ENCODE measurements at places on chromosomes 6 and 20. TPM values are rescaled to one million over a fixed set of nuclear protein-coding genes. Genes with fewer than 3 reads are reported as not detected.

DCBLD1 gene
- total RNA-seq: 20.8 TPM

CDH4 gene
- 0.93 TPM for total RNA-seq

DNA sequence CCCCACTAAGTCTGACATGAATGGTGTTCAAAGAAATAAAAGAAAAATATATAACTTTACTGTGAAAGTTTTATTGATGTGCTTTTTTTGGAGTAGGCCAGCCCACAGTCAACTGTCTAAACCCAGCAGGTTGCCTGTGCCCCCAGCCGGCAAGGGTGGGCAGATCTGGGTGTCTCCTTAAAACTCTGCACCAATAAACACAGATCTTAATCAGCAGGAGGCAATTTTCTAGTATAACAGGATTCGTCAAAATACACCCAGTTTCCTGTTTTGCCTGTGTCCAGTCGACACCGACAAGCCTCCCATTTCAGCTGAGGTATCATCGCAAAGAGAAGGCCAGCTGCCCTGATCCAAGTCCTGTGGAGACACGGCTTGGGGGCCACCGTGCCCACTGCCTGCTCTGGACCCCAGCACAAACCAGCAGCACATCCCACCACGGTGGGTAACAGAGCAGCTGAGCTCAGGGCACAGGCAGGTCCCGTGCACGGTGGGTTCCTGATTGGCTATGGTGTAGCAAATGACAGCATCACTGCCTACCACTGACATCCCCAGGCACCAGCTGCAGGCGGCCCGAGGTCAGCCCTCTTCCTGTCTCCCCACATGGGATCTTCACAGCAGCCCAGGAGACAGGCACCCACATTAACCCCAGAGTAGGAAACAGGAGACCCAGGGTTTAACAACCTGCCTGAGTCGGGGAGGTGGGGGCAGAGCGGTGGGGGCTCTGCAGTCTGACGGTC lies 15.7 kb downstream of the BMP7 start:
- no peaks in the 10 kb centered on the region for H3K4me1 ChIP-seq
- no peaks in the 10 kb centered on the region for H3K27me3 ChIP-seq
- H3K4me3 ChIP-seq: no peak overlapping the region
- no peak for DNase-seq
- no peak overlapping the region for H3K27ac ChIP-seq

GRCh38 chr20:52231230-52231746 lies 39.7 kb upstream of the ZFP64 start:
- no peak overlapping the region for H3K27ac ChIP-seq
- no peaks in the 10 kb centered on the region for H3K4me1 ChIP-seq
- no peak for DNase-seq

BPIFB1 gene
- total RNA-seq: 0.23 TPM

RBM24 gene
- total RNA-seq: 0.47 TPM

- no peak for DNase-seq
- peaks cover 5% of the 10 kb centered on the region for H3K4me1 ChIP-seq
- H3K4me3 ChIP-seq: no peak overlapping the region
Observed at GRCh38 chr20:6160736-6161135, 37.9 kb upstream of the FERMT1 start.

PDE7B gene
- 1.3 TPM for total RNA-seq

CRISP2 gene
- total RNA-seq: not detected

DNA sequence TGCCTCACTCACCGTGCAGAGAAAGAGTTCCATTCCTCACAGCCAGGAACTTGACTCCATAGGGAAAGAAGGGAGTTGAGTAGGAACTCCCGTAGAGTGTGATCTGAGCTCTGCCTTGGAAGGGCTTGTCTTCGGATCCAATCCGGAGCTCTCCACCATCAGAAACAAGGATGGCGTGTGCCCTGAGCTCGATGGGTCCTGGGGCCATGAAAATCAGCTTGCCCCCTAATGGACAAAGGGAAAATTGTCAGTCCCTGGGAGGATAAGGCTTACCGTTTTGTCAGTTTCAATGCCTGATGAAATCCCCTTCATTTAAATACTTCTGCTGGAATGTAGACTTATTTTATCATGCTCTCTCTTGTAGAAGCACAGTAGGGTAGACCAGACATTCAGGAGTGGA lies 153.3 kb downstream of the PKHD1 start:
- DNase-seq: no peak
- no peaks in the 10 kb centered on the region for H3K27me3 ChIP-seq
- H3K4me3 ChIP-seq: no peak overlapping the region
- H3K27ac ChIP-seq: no peak overlapping the region

TOX2 gene
- 14.5 TPM for total RNA-seq

DNA sequence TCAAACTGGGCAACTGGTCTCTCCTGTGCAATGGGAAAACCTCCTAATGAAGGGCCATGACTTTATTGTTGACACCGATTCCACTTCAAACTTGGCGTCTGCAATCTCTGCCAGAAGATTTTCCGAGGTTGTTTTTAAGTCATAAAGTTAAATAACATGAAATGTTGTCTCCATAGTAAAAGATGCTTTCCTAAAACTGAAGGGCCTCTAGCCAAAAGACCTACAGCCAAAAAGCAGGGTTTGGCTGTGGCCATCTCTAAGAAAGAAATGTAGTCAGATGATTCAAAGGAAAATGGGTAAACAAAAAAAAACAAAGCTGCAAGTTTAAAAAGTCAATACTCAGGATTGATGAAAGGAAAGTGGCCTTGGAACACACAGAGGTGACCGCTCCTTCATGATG lies 14.1 kb downstream of the CD93 start:
- no peaks in the 10 kb centered on the region for H3K27me3 ChIP-seq
- H3K4me1 ChIP-seq: no peaks in the 10 kb centered on the region
- no peak overlapping the region for H3K4me3 ChIP-seq
- DNase-seq: no peak
- H3K36me3 ChIP-seq: no peaks in the 10 kb centered on the region
- no peak overlapping the region for H3K27ac ChIP-seq

GRCh38 chr6:155352811-155353210 lies 38.5 kb upstream of the TFB1M start:
- no peaks in the 10 kb centered on the region for H3K36me3 ChIP-seq
- H3K4me1 ChIP-seq: no peaks in the 10 kb centered on the region
- H3K27ac ChIP-seq: no peak overlapping the region
- H3K4me3 ChIP-seq: no peak overlapping the region

C2 gene
- total RNA-seq: 192 TPM

- H3K36me3 ChIP-seq: no peaks in the 10 kb centered on the region
- H3K27ac ChIP-seq: no peak overlapping the region
- H3K27me3 ChIP-seq: no peaks in the 10 kb centered on the region
- no peak overlapping the region for H3K4me3 ChIP-seq
Observed at GRCh38 chr6:15827496-15828255, 164.8 kb upstream of the DTNBP1 start.

DNA sequence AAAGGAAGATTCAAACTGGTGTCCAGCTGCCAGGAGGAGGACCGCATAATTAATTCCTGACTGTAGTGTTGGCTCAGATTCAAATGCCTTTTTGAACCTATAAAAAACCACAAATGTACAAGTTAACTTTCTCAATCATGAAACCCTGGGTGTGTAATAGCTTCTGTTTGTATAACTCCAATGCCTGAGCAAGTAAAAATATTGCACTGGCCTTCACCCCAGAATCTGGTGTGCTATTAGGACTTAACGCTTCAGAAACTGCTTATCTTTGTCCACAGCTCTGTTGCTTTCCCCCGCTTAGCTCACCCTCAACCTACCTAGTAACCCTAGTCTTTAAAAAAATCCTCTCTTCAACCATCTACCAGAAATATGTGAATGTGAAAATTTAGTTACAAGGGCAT lies 119.1 kb upstream of the MAP7 start:
- no peak for DNase-seq
- H3K27me3 ChIP-seq: no peaks in the 10 kb centered on the region
- no peaks in the 10 kb centered on the region for H3K36me3 ChIP-seq
- H3K4me1 ChIP-seq: no peaks in the 10 kb centered on the region

DNA sequence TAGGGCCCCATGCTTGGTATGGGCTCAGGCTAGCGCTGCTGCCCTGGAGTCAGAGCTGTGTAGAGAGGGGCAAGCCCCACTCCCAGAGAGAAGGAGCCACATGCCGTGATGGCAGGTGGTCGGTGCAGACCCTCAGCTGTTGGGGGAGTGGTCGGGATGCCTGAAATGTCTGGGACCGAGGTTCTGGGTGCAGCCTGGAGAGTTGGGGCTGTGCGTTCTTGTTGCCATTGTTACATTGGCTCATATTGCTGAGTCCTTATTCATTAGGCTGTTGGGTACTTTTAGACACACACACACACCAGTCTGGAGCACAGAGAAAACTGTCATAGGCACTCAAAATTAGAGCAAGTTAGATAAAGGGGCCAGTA lies 83.9 kb downstream of the UNC5CL start:
- no peaks in the 10 kb centered on the region for H3K27me3 ChIP-seq
- no peak for DNase-seq
- no peaks in the 10 kb centered on the region for H3K36me3 ChIP-seq

DNA sequence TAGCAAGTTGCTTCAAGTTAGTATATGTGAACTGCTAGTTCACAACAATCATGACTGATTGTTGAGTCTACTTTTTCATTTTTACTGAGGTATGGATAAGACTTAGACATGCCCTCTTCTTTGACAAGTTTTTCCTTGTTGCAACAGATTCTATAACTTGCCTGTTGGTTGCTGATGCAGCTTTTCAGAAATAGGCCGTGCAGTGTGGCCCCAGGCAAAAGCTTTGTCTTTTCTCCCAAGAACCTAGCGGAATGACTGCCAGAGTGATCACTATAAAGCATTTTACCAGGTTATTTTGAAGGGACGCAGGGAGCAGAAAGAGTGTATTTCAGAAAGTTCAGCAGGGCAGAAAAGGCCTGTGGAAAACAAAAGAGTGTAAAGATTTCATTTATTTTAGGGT lies 16.0 kb downstream of the HECA start:
- H3K4me3 ChIP-seq: no peak overlapping the region
- no peak for DNase-seq
- peaks cover 8% of the 10 kb centered on the region for H3K4me1 ChIP-seq
- H3K27me3 ChIP-seq: no peaks in the 10 kb centered on the region
- no peaks in the 10 kb centered on the region for H3K36me3 ChIP-seq

FAM209A gene
- total RNA-seq: not detected

GRCh38 chr20:9985773-9986172 lies 49.0 kb upstream of the ANKEF1 start:
- no peak for DNase-seq
- no peak overlapping the region for H3K27ac ChIP-seq
- H3K36me3 ChIP-seq: no peaks in the 10 kb centered on the region
- H3K4me1 ChIP-seq: peaks cover 28% of the 10 kb centered on the region

HDGFL1 gene
- total RNA-seq: not detected

Measured in left lung (tissue), 14 donors.